ENCODE measurements at places on chromosomes 7 and 10.

GRCh38 chr10:5448333-5449001 lies 36.1 kb downstream of the NET1 start:
- DNase-seq = no peak

DNA sequence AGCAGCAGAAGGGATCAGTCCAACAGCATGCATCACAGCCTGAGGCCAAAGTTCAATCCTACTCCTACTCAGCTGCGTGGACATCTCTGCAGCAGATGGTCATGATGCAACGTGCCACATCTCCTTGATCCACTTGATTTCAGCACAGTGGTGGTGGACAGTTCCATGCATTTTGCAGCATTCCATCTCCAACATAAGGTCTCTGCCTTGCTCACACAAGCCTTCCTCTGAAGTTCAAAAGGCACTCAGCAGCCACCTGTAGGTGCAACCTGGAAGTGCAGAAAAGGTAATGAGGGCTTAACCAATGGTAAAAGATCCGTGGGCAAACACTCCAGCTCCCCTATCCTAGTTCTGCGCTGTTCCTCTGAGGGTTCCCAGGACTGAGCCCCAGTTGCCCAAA lies 57.5 kb upstream of the CHCHD3 start:
- peak; percentile 38 for DNase-seq

DNA sequence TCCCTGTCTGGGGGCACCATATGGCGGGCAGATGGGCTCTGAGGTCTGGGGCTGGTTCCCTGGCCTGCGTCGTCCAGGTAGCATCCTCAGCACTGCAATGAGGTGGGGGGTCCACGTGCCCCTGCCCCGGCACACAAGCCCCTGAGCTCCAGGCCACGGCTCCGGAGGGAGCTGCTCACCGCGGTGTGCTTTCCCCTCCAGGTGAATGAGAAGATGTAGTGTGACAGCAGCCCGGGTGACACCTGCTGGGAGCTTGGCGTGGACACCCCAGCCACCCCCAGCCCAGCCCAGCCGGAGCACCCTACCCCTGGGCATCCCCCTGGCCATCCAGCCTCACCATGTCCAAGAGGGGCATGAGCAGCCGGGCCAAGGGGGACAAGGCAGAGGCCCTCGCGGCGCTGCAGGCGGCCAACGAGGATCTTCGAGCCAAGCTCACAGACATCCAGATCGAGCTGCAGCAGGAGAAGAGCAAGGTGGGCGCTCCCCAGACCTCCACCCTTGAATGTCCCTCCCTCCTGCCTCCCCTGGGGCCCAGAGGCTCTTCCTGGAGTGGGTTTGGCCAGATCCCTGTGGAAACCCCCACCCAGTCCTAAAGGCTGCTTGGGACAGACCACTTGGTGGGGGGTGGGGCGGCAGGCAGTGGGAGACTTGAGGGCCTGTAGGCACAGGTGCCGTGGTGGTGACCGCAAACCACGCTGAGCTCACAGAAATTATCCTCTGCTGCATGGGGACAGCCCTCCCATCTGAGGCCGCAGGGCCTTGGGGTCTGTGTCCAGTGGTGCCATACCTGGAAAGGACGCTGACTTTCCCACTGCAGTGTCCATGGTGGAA lies 38.9 kb downstream of the JAKMIP3 start:
- DNase-seq = no peak

GRCh38 chr7:94855589-94855988 lies 51.8 kb upstream of the PPP1R9A start:
- DNase-seq = no peak

DNA sequence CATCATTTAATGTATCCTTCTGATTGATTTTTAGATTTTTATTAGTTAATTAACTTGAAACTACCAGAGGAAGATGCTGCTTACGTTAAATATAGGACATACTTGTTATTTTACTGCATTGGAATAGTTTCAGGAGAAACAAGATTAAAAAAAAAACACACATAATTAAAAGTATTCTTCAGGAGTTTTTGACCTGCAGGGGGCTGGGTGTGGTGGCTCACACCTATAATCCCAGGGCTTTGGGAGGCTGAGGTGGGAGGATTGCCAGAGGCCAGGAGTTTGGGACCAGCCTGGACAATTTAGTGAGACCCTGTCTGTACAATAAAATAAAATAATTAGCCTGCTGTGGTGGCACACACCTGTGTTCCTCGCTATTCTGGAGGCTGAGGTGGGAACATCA lies 10.7 kb downstream of the CBLL1 start:
- DNase-seq = no peak

DNA sequence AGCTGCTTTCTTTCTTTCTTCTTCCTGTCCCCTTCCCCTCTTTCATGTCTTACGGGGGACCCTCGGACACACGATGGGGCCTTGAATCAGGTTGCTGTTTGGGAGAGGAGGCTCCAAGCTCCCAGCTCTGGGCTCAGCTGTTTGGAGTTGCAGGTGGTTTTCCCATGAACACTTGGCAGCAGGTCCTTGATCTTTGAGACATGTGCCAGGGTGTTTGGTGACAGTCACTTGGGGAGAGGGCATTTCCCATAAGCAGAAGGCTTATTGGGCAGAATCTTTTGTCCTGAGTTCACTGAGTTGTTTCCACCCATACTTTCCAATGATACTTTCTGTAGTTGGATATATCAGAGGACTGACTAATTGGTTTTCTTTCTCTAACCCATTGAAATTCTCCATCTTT lies 104.7 kb upstream of the SH2B2 start:
- no peak for DNase-seq
